Suppressor macrophage treated with lipopolysaccharide for 1 hour (primary cell): ENCODE measurements at places on chromosomes 6 and 20.

GRCh38 chr20:12695937-12696336 is 312.8 kb upstream of the SPTLC3 start:
- DNase-seq = no peak

- peak; percentile 84 for DNase-seq
Observed at GRCh38 chr20:5222919-5223634, 93.7 kb downstream of the PROKR2 start.

DNA sequence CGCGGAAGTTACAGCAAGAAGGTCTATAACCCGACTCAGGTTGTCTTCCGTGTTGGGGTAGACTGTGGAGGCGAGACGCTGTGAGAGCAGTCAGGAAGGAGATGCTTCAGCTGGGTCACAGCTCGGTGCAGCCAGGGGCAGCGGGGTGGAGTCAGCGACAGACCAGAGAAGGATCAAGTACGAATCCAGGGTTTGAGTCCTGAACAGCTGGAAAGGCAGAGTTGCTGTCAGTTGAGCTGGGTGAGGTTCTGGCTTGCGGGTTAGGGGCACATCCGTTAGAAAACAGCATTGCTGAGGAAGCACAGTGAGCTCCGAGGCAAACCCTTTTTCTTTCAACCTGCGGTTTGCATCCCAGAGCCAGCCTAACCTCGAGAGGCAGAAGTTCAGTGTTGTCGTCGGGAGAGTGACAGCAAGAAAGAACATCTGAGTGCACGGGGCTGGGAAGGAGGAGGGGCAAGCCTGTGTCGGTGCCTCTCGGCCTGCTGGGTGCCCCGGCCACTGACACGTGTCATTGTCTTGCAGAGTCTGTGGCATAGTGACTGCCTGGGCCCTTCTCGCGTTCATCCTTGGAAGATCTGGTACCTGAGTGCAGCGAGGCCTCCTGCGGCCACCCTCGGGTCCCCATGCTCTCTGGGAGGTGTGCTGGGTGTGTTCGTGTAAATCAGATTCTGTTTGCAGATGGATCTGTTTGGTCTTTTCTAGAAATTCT is 20.0 kb downstream of the PNLDC1 start:
- no peak for DNase-seq

DNA sequence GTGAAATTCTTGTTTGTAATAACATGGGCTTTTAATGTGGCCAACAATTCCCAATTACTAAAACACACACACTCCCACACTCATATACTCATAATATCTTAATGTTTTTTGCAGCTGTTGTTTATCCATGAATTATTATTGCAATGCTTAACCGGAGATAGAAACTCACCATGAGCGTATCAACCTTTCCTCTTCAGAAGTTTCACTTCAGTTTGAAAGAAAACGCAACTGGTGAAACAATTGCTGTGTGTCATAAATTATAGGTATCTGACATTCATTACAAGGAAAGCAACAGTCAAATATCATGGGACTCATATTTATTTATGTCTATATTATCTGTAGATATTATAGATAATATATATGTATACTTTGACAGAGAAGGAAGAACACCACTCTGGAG is 104.1 kb downstream of the HDGFL1 start:
- no peak for DNase-seq

- no peak for DNase-seq
Observed at GRCh38 chr6:90444160-90444714, 142.6 kb downstream of the MAP3K7 start.

- DNase-seq = no peak
Observed at GRCh38 chr6:32216998-32217397, 6.9 kb downstream of the NOTCH4 start.

- no peak for DNase-seq
Observed at GRCh38 chr20:56928007-56928406, 298.9 kb downstream of the TFAP2C start.

DNA sequence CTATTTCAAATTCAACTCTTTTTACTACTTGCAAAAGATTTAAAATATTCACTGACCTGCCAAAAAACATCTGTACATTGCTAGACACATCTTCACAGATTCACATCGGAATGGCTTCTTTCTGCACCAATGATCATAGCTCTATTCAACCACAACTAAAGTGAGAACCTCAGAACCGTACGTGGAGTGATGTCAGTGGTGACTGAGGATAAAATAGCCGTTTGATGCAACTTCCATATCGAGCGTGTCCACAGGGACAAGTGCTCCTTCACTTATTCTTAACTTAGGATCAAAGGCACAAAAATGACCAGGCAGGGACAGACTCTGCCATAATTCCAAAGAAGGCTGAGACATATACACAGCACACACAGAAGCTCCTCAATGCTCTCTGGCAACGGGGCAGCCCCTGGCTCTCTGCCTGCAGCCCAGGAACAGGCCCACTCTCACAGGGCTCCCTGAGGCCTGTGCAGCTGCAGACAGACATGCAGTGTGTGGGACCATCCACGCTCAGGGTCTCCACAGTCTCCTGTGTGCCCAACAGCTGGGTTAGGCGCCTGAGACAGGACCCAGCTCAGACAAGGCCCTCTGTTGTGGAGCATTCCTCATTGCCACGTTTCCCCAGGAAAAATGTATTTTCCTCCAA is 22.8 kb downstream of the FYN start:
- no peak for DNase-seq

GRCh38 chr6:149028767-149029405 is 282.1 kb downstream of the UST start:
- peak; percentile 92 for DNase-seq

GRCh38 chr6:105692613-105693215 is 289.8 kb upstream of the PREP start:
- peak; percentile 59 for DNase-seq

DNA sequence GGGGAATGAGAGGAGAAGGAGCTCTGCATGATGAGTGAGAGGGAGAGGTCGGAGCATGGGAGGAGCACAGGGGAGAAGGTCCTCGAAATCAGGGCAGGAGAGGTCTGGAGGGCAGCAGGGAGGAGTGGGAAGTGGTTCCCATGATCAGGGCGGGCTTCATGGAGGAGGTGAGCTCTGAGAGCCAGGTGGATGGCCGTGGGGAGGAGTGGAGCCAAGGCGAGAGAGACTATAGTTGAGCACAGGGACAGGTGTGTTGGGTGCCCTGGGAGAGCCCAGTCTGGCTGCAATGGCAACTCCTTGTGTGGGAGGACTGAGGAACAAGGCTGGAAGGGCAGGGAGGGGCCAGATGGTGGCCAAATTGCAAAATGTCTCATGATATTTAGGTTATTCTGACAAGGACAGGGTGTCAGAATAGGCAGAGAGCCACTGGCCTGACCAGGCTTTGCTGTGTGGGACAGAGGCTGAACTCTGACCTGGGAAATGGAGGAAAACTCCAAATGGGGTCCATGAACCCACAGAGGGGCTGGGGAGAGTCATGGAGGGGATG is 21.4 kb downstream of the TTBK1 start:
- peak; percentile 43 for DNase-seq

DNA sequence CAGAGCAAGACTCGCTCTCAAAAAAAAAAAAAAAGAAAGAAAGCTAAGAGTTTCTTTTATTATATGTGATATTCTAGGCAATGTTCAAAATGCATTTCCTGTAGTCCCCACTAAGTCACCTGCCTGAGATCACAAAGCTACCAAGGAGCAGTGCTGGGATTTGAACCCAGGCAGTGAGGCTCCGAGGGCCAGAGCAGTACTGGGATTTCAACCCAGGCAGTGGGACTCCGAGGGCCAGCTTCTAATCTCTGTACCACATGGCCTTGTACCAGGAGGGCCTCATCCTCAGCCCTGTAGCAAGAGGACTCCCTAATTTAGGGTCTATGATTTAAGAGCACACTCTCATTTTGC is 39.7 kb downstream of the ZMYND8 start:
- DNase-seq = no peak

GRCh38 chr6:134352786-134353480 is 35.0 kb upstream of the SGK1 start:
- peak; percentile 72 for DNase-seq

DNA sequence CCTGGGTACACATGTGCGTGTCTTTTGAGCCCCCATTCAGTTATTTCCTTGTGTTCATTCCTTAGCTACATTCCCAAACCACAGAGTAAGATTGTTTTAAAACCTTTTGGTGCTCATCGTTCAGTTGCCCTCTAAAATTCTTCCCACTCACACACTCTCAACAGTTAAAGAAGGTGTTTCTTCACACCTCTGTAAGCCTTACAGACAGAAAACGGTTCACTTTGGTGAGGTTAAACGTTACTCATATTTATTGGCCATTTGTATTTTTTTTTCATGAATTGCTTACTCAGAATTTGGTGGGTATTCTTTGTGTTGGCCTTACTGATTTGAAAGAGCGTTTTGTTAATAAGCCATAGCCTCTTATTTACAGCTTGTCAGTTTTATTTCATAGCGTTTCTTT is 97.7 kb downstream of the CDYL start:
- no peak for DNase-seq

DNA sequence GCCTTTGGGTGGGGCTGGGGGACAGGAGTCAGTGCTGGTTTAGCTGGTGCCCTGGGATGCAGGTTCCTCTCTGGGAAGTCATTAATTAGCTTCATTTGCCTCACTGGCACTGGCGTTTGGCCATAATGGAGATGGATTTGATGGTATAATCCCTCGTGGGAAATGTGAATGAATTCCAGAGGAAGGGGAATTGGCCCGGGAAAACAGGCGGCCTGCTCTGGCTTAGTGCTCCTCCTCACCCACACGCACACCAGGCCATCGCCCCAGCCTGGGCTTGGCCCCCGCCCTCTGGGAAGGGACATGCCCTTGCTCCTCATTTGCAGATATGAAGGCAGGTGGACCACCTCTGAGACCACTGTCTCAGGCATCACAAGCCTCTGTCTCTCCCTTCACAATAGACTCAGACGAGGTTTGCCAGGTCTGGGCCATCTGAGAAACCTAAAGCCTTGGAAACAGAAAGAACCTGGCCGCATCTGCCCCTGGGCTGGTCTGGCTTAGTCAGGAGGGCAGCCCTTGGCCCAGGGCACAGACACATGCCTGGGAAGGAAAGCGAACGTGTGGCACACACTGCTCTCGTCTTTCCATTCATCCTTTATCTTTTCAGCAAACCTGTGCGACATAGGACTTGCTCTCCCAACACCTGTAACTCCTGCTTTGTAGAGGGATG is 199.2 kb upstream of the CDH4 start:
- DNase-seq = no peak

GRCh38 chr20:43725666-43726065 is 1.1 kb downstream of the GTSF1L start:
- no peak for DNase-seq

- DNase-seq = no peak
Observed at GRCh38 chr6:123804014-123804786, 535 bp downstream of the NKAIN2 start.

- DNase-seq = no peak
Observed at GRCh38 chr20:10557685-10558084, 116.1 kb downstream of the JAG1 start.

DNA sequence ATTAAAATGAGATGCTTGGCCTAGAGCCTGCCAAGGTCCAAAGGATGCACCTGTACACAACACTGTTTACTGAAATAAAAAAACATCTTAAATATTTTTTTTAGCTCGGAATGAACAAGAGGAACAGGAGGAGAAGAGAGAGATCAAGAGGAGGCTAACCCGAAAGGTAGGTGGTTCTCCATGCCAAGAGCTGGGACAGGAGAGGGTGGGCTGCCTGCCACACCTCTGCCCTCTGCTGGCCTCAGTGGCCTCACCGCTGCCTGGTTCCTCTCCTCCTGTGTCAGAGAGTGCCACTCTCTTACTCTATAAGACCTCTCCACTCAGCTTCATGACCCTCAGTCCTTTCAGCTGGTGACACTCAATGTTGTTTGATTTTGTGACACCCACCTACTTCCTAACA is 50.2 kb downstream of the TBC1D7 start:
- no peak for DNase-seq

GRCh38 chr6:164296411-164296810 is 881.9 kb downstream of the QKI start:
- no peak for DNase-seq

GRCh38 chr20:46255440-46256104 is 52.7 kb downstream of the CDH22 start:
- no peak for DNase-seq

GRCh38 chr6:90849686-90850085 is 262.8 kb upstream of the MAP3K7 start:
- no peak for DNase-seq

GRCh38 chr20:23164176-23164601 is 78.1 kb upstream of the CD93 start:
- DNase-seq = no peak

DNA sequence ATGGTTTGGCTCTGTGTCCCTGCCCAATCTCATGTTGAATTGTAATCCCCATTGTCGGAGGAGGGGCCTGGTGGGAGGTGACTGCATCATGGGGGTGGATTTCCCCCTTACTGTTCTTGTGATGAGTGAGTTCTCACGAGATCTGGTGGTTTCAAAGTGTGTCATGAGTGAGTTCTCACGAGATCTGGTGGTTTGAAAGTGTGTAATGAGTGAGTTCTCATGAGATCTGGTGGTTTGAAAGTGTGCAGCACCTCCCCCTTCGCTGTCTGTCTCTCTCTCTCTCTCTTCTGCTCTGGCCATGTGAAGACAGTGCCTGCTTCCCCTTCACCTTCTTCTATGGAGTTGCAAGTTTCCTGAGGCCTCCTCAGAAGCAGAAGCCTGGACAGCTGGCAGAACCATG is 87.6 kb downstream of the MYLK4 start:
- DNase-seq = peak; percentile 78

GRCh38 chr6:95325916-95326315 is 251.4 kb upstream of the MANEA start:
- no peak for DNase-seq

DNA sequence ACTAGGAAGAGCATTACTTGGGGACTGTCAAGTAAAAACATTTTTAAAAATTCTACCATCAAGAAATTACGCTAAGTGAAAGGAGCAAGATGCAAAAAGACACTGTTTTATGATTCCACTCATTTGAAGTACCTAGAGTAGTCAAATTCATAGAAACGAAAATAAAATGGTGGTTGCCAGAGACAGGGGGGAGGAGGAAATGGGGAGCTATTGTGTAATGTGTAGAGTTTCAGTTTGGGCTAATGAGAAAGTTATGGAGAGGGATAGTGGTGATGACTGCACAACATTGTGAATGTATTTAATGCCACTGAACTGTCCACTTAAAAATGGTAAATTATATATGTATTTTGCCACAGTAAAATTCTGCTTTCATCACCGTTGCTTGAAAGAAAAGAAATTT is 83.8 kb downstream of the UST start:
- no peak for DNase-seq

GRCh38 chr6:27836783-27837624 is 75.2 kb downstream of the OR2B2 start:
- peak; percentile 71 for DNase-seq

- DNase-seq = no peak
Observed at GRCh38 chr6:158627168-158627939, 17.2 kb downstream of the DYNLT1 start.

- peak; percentile 14 for DNase-seq
Observed at GRCh38 chr20:43040427-43040826, 149.3 kb downstream of the PTPRT start.

DNA sequence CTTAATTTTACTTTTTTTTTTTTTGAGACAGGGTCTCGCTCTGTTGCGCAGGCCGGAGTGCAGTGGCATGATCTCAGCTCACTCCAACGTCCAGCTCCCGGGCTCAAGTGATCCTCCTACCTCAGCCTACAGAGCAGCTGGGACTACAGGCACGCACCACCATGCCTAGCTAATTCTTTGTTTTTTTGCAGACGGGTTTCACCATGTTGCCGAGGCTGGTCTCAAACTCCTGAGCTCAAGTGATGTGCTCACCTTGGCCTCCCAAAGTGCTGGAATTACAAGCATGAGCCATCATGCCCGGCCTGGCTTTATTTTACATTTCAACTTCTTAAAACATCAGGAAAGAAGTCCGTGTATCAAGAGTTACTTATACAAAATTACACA is 5.7 kb downstream of the OSER1 start:
- no peak for DNase-seq
